ENCODE measurements at places on chromosomes 3 and 15. TPM values are rescaled to one million over a fixed set of nuclear protein-coding genes. Genes with fewer than 3 reads are reported as not detected.

KIF15 gene
- total RNA-seq: 3.0 TPM

LTK gene
- total RNA-seq: 7.0 TPM

TRIM71 gene
- not detected for total RNA-seq

STRA6 gene
- total RNA-seq: 1.8 TPM

CNTN6 gene
- not detected for total RNA-seq

LRRC31 gene
- 0.16 TPM for total RNA-seq

RTP1 gene
- not detected for total RNA-seq

IL17RC gene
- total RNA-seq: 19.7 TPM

TTC14 gene
- 77.9 TPM for total RNA-seq

USP19 gene
- total RNA-seq: 64.8 TPM

SLC28A2 gene
- not detected for total RNA-seq

GPR149 gene
- not detected for total RNA-seq

CLASP2 gene
- total RNA-seq: 200 TPM

TIMP4 gene
- total RNA-seq: 0.37 TPM

TEX55 gene
- not detected for total RNA-seq

GOLGA8N gene
- 10.3 TPM for total RNA-seq

GOLGA6B gene
- total RNA-seq: not detected

HEG1 gene
- 78.8 TPM for total RNA-seq

SRPRB gene
- 22.3 TPM for total RNA-seq

PPP1R14D gene
- total RNA-seq: not detected

ROPN1 gene
- not detected for total RNA-seq

FGD5 gene
- total RNA-seq: 85.4 TPM

PP2D1 gene
- total RNA-seq: not detected

KBTBD13 gene
- not detected for total RNA-seq

ITGA11 gene
- 4.7 TPM for total RNA-seq

PYGO1 gene
- total RNA-seq: 1.1 TPM

CADPS gene
- total RNA-seq: 0.60 TPM

ZIC1 gene
- not detected for total RNA-seq

DPPA2 gene
- total RNA-seq: not detected

ZNF662 gene
- total RNA-seq: 4.9 TPM

ZNF501 gene
- 5.0 TPM for total RNA-seq

GOLGA6A gene
- not detected for total RNA-seq

PLA2G4B gene
- total RNA-seq: 5.8 TPM

C3orf20 gene
- 0.35 TPM for total RNA-seq

RBP2 gene
- total RNA-seq: not detected

XYLB gene
- total RNA-seq: 2.6 TPM

PLSCR5 gene
- not detected for total RNA-seq

Measured in spleen (tissue), 13 donors.